ENCODE measurements at places on chromosomes 7 and 10.

- no peak for DNase-seq
These were observed 11.8 kb upstream of the MAP3K8 start for GRCh38 chr10:30422151-30422695.

DNA sequence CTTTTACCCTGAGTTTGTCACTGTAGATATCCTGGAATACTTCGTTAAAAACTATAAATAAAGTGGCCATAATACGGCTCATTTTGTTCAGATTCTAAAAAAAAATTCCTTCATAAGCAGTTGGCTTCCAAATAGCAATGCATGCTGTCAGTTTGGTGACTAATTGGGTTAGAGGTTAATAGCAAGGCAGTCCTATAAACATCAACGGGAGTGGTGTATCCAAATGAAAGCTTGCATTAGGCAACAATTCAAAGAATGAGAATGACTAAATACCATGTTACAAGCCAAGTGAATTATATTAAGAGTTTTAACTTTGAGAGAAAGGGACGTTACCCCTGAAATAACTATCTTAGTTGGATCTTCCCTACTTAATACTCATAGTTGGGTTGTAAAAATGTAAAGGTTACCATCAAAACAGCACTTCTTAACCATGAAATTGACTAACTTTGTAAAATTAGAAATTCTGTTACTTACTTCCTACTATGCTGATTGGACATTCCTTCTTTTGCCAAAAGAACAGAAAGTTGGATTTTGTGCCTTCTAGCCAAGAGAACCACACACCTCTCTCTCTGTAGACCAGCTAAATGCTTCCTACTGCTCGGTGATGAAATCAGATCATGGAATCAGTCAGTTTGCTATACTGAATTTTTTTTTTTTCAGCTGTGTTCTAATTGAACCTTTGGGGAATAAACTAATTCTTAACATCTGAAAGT is 98.0 kb downstream of the KAT6B start:
- DNase-seq = no peak

DNA sequence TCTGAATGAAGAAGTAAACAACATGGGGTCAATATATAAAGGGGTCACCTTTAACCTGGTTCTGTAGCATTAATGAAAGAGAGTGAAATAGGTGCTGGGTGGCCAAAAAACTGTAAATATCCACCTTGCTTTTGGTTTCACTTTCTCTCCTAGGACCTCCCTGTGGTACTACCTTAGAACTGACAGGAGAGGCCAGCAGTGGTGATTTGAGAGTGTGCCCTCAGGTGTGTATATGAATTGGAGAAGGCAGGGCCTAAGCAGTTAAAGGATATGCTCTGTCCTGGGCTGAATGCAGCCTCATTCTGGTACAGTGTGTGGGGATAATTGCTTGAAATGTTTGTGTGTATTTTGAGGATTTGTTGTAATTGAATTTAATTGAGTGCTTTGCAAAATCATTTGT is 62.0 kb downstream of the BBS9 start:
- no peak for DNase-seq

DNA sequence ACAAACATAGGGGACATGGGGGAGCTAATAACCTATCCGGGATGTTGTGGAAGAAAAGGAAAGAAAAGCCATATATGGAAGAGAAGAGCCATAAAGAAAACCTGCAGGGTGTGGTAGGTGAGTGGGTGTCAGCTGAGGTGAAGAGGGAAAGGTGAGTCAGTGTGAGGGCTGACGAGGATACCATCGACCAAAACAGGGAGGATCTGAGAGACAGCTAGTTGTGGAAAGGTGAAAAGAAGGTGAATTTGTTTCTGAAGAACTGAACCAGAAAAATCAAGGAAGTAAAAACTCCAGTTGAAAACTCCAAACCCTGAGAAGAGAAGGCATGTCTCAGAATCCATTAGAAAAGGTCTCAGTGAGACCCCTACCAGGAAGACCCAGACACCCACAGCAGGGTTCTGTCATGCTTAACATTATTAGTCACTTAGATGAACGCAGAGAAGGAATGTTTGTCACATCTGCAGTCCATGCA is 4.1 kb downstream of the BLNK start:
- DNase-seq = no peak

GRCh38 chr7:36295090-36295489 is 94.6 kb upstream of the ANLN start:
- DNase-seq = no peak

DNA sequence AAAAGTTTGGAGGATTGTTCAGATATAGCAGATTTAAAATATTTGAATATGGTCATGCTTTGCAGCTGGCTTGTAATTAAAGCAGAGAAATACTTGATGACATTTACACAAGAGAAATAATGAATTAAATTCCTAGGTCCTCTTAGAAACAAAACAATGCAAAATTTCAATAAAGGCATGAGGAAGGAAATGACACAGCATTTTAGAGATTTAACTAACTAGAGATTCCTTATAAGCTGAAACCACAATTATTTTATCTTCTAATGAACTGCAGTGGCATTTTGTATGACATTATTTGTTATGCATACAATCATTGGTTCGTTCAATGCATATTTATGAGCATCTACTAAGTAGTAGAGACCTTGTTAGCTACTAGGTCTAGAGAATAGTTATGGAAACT is 490.9 kb downstream of the ZWINT start:
- DNase-seq = no peak

- no peak for DNase-seq
These were observed 184.9 kb upstream of the GNAI1 start for GRCh38 chr7:79949778-79950177.

- DNase-seq = no peak
These were observed 13.6 kb downstream of the ANXA11 start for GRCh38 chr10:80191589-80192270.

DNA sequence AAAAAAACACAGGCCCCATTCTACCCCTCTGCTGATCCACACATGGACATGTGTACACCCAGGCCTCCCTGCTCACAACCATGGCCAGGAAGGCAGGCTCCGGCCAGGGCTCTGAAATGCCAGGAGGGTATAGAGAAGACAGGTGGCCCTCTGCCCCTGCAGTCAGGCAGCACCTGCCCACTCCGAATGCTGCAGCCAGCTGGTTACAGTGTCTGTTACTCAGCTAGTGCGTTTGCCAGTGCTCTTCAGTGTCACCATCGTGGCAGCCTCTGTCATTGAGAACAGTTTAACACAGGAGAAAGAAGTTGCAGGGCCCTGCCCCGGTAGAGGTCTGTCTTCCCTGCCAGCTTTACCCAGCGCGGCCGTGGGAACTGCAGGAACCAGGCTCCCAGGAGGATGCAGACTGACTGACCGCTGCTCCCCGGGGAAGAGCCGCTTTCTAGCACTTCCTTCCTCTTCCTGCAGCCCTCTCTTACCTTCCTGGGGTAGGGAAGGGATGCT is 128.8 kb upstream of the FAM20C start:
- no peak for DNase-seq

DNA sequence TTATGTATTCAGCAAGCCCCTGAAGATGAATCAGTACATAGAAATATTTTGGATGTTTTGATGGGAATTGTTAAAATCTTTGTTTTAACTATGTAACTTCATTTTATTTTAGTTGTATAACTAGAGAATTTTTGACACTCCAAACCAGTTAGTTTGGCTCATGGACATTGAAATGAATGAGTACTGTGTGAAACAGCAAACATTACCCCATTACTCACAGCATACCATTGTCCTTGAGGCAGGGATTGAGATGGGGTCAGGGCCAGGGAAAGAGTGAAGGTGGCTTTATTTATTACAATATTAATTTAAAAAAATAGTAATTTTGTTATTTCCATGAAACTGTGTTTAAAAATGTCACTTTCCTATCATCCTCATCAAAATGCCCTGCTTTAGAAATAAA is 4.8 kb upstream of the BMPER start:
- DNase-seq = no peak

DNA sequence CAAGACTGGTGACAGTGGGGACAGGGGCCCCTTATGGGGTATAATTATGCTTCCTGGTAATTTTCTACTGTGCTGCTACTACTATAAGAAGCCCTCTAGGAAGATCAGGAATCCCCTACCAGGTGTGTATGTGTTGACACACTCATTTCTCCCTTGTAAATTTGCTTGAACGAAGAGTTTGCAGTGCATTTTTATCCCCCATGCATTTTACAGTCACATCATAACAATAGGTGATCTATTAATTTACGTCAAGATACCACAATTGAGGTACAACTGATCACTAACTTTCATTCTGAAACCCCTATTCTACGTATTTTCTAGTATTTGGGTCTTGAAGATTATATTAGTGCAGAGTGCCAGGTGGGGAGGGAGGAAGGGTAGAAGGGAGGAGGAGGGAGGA is 252.2 kb downstream of the NSUN6 start:
- DNase-seq = no peak

DNA sequence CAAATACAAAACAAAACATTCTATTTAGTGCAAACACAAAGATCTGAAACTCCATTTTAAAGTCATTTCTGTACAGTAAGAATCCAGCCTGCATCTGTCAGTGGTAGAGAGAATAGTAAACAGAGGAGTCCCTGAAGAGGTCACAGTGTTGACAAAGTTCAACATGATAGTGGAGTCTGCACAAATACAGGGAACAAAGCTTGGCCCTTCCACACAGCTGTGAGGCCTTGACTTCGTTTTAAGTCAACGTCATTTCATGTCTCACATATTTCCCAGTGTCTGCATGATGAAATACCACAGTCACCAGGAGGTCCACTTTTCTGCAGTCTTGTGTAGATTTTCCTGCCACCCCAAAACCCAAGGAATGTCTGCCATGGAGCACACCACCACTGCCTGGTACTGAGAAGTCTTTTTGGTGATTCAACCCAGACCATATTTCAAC is 33.0 kb downstream of the CYP26A1 start:
- DNase-seq = no peak

GRCh38 chr10:93221521-93221920 is 147.8 kb downstream of the CYP26A1 start:
- DNase-seq = no peak

Data from 8988T (cell line).